Activated naive CD4-positive, alpha-beta T cell (primary cell): ENCODE measurements at places on chromosomes 2 and 18.

GRCh38 chr2:56449449-56449860 lies 265.7 kb downstream of the CCDC85A start:
- no peak for DNase-seq

DNA sequence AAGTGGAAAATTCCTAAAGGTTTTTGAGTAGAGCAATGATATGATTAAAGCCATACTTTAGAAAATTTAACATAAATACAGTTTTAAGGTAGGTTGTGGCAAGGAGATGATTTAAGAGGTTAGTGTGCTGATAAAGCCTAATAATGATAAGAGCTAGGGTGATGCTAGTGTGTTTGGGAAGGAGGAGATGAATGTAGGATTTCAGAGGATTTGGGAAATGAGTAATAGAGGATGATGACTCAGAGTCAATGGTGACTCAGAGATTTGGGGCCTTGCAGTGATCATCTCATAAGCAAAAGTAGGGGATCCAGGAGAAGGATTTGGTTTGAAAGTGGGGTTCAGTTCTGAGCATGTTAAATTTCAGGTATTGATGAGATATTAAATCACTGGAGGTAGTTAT lies 23.3 kb downstream of the STAMBP start:
- DNase-seq, result no peak

- no peak for DNase-seq
Measured at GRCh38 chr2:35428548-35428947, 927.0 kb upstream of the CRIM1 start.

- DNase-seq, result no peak
Measured at GRCh38 chr2:231332388-231332787, 63.1 kb upstream of the B3GNT7 start.

- DNase-seq, result no peak
Measured at GRCh38 chr2:19205983-19206533, 152.4 kb downstream of the OSR1 start.
